Panc1 (cell line): ENCODE measurements at places on chromosomes 1 and 21.

GRCh38 chr1:156081917-156082308, 352 bp downstream of the MEX3A start:
- no peaks in the 10 kb centered on the region for H3K27me3 ChIP-seq
- no peaks in the 10 kb centered on the region; the same call in 1 of the 2 replicates for H3K36me3 ChIP-seq
- peaks cover 10% of the 10 kb centered on the region for H3K4me1 ChIP-seq
- peak overlapping the region; percentile 75 for H3K27ac ChIP-seq
- H3K4me3 ChIP-seq, result peak overlapping the region; percentile 66

GRCh38 chr21:42668298-42668992, 15.0 kb downstream of the PDE9A start:
- no peak for DNase-seq
- no peak overlapping the region for H3K4me3 ChIP-seq
- H3K27ac ChIP-seq, result no peak overlapping the region

- no peaks in the 10 kb centered on the region for H3K36me3 ChIP-seq
- H3K27ac ChIP-seq, result no peak overlapping the region
- no peaks in the 10 kb centered on the region for H3K27me3 ChIP-seq
- DNase-seq, result no peak
- no peak overlapping the region for H3K4me3 ChIP-seq
Measured at GRCh38 chr21:17422931-17423330, 89.9 kb upstream of the CXADR start.

DNA sequence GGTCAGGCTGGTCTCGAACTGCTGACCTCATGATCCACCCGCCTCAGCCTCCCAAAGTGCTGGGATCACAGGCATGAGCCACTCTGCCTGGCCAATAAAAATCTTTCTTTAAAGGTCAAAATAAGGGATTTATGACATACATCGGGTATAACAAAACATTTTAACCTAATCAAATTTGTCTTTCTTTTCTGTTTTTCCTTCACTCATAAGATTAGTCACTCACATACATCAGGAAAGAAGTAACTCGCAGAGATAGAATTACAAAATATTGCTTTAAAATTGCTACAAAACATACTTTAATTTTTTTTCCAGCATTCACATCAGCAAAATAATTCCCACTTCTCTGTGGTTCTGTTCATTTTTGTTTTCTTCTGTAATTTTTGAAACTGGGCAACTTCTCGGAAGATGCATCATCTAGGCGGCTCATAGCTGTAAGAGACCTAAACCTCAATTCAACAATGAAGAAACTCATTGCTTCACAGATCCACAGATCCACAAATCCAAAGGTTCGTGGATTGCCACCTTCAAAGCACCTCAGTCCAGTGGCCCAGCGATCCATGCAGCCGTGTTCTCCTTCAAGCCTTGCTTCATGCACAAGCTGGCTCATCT, 39.7 kb downstream of the NEK2 start:
- no peaks in the 10 kb centered on the region for H3K27me3 ChIP-seq
- no peaks in the 10 kb centered on the region for H3K36me3 ChIP-seq
- no peak for DNase-seq
- H3K4me1 ChIP-seq, result peaks cover 32% of the 10 kb centered on the region
- H3K27ac ChIP-seq, result 0 out of 2 replicates have a peak overlapping the region, but pooled peaks have one; percentile 42

GRCh38 chr1:19199969-19200604, 10.0 kb downstream of the UBR4 start:
- no peaks in the 10 kb centered on the region for H3K27me3 ChIP-seq
- peaks cover 8% of the 10 kb centered on the region for H3K4me1 ChIP-seq
- no peak overlapping the region for H3K27ac ChIP-seq
- H3K36me3 ChIP-seq, result peaks cover 26% of the 10 kb centered on the region

GRCh38 chr1:110383251-110383990, 7.4 kb downstream of the SLC16A4 start:
- H3K36me3 ChIP-seq, result no peaks in the 10 kb centered on the region
- H3K4me3 ChIP-seq, result no peak overlapping the region
- H3K27me3 ChIP-seq, result no peaks in the 10 kb centered on the region
- no peaks in the 10 kb centered on the region for H3K4me1 ChIP-seq

- no peaks in the 10 kb centered on the region for H3K27me3 ChIP-seq
- peaks cover 12% of the 10 kb centered on the region for H3K36me3 ChIP-seq
- H3K4me3 ChIP-seq, result peak overlapping the region; percentile 74
Measured at GRCh38 chr1:223714849-223715603, 2.7 kb downstream of the CAPN2 start.

GRCh38 chr1:220283625-220284024, 11.4 kb upstream of the RAB3GAP2 start:
- no peaks in the 10 kb centered on the region for H3K36me3 ChIP-seq
- no peak for DNase-seq
- peaks cover 23% of the 10 kb centered on the region for H3K27me3 ChIP-seq

DNA sequence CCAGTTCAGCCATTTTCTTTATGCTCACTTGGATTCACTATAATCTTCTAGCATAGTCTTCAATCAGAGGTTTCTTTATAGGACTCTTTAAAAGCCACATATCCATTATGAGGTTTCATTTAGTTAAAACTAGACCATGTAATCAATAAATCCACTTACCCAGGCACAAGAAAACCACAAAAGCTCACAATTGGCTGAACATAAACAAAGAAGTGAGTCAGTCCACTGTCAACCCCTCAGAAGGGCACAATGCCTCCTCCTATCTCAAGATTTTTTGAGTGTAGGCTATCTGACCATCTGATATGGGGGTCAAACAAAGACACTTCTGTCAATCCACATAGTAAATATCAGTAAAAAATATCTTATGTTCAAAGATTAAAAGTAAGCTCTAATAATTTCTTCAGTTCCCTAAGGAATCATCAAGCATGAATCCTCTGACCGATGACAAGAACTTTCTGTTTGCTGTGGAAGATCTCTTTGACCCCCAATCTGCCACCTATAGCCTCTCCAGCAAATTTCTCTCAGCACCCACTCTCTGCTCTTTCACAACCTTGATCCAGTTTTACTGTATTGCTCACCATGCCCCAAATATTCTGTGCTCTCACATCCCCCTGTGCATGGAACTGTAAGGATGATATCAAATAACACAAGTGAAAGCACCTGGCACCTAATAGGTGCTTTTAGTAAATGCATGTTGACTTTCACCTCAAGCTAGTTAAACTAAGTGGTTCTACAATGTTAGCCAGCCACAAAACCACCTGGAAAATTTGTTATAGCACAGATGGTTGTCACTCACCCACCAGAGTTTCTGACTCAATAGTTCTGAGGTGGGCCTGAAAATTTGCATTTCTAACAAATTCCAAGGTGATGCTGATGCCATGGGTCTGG, 16.7 kb downstream of the RAB3B start:
- no peaks in the 10 kb centered on the region for H3K27me3 ChIP-seq
- H3K36me3 ChIP-seq, result no peaks in the 10 kb centered on the region
- no peak for DNase-seq
- no peak overlapping the region for H3K27ac ChIP-seq

DNA sequence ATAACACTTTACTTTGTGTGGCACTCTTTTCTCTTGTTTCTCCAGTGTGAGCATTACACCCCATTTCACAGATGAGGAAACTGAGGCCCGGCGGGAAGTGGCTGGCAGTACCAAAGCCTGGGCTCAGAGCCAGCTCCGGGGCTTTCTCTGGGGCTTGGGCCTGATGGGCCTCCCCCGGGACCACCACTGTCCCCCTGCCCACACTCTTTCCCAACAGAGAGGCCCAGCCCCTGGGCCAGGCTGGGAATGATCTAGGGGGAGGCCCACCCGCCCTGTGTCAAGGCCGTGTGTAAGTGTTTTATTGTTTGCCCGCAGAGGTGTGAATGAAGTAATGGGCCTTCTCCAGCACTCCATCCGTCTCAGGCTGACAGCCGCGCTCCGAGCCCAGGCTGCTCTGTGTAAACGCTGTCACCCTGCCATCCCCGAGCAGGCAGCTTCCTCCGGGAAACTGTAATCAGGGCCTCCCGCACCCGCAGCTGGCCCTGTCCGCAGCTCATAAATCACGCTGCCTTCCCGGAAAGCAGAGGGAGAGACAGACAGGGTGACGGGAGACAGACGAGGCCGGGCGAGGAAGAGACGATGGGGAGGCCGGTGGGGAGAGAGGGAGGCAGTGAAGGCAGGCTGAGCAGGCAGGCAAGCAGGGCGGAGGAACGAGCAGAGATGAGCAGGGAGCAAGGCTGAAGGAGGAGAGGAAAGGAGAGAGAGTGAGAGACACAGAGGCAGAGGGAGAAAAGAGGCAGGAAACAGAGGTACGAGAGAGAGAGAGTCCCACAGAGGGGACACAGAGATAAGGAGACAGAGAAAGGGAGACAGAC, 109.7 kb upstream of the ZBTB40 start:
- no peak overlapping the region for H3K4me3 ChIP-seq
- DNase-seq, result no peak
- H3K4me1 ChIP-seq, result no peaks in the 10 kb centered on the region
- H3K27me3 ChIP-seq, result no peaks in the 10 kb centered on the region
- H3K36me3 ChIP-seq, result no peaks in the 10 kb centered on the region

DNA sequence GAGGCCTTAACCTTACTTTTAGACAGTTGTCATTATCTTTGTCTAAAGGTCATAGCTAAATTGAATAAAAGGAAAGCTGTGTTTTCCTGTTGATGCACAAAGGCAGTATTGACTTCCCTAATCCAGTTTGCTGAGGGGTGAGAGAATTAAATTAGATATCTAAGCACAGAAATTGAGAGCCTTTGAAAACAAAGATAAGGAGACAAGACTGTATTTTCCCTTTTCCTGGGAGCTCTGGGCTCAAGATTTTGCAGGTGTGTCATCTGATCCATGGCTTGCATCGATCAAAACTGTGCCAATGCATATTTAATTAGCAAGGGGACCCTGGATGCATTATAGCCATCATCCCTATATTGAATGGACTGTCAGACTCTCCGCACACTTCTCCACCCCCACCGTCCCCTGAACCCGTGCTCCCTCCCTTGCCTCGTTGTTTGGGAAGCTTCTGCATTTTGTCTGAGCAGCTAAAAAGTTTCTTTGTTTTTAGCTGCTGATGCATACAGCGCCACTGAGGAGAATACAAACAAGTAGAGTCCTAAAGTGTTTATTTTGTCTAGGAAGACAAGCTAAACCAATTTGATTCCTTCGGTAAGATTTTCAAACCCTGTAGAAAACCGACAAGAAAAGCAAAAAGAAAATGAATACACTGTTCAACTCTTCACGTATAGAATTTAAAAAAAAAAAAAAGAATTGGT, 186.3 kb downstream of the NFIA start:
- H3K36me3 ChIP-seq, result no peaks in the 10 kb centered on the region
- H3K27ac ChIP-seq, result no peak overlapping the region
- no peak for DNase-seq
- no peak overlapping the region for H3K4me3 ChIP-seq
- peaks cover 14% of the 10 kb centered on the region for H3K4me1 ChIP-seq

GRCh38 chr1:7919880-7920279, 20.8 kb downstream of the TNFRSF9 start:
- no peak overlapping the region for H3K27ac ChIP-seq
- no peaks in the 10 kb centered on the region for H3K36me3 ChIP-seq
- H3K27me3 ChIP-seq, result no peaks in the 10 kb centered on the region
- H3K4me3 ChIP-seq, result no peak overlapping the region
- DNase-seq, result no peak

DNA sequence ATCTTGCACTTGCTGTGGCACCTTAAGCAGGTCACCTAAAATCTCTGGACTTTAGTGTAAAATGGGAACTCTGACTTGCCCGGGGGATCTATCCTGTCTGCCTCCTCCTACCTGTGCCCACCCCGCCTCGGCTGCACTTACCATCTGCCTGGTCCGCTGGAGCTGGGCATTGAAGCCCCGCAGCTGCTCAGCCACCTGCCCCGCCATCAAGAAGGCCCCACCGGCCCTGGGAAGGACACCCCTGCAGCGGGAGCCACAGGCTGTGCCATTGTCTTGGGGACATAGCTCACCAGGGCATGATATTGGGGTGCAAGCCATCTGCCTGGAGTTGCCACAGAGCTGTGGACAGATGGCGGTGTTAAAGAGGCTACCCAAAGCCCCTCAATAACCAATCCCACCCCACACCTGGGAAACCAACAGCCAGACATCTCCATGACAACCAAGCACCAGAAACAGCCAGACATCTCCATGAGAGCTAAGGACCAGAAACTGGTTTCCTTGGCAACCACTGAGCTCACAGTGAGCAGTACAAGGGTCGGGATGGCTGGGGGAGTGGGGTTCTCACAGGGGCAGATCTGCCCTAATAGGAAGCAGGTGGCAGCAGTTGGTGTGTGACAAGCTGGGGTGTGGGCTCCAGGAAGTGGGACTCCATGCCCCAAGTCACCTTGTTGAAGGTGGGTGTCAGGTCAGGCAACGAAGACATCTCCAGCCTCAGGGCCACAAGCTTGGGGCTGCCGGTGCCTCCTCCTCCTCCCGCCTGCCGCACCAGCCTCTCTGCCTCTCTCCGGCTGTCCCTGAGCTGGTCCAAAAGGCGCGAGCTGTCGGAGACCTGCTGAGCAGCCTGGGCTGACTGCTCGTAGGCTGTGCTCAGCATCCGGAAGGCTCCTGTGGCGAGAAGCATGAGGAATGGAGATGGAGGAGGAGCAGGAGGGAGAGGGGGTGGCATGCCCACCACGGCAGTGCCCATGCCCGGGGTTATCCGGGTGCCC, 29.1 kb downstream of the LAMB3 start:
- H3K36me3 ChIP-seq, result no peaks in the 10 kb centered on the region
- no peaks in the 10 kb centered on the region for H3K27me3 ChIP-seq
- H3K27ac ChIP-seq, result no peak overlapping the region
- no peak overlapping the region for H3K4me3 ChIP-seq
- H3K4me1 ChIP-seq, result no peaks in the 10 kb centered on the region
- no peak for DNase-seq

DNA sequence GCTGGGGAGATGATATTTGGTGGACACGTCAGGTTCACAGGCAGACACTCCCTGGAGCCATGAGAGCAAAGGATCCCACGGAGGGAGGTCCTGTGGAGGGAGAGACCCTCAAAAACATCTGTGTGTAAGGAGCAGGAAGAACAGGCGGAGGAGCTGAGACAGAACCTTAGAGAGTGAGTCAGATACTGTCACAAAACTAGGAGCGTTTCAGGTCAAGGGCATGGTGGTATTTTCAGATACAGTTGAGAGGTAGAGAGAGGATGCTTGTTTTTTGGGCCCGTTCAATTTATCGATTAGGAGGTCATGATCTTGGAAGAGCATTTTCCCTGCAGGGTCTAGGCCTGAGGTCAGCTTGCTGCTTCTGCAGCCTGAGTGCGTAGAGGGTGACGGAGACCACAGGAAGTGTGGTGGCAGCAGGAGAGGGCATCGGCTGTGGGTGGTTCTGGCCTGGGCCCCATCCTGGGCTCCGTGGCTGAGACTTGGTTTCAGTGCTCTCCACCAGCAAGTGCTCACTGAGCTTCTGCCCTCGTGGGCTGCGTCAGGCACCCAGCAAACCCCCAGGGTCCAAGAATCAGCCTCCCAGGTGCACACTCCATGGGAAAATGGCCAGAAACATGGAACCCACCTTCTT, 39.9 kb downstream of the SPSB1 start:
- no peaks in the 10 kb centered on the region for H3K36me3 ChIP-seq
- DNase-seq, result no peak
- H3K4me3 ChIP-seq, result no peak overlapping the region

- DNase-seq, result no peak
- no peaks in the 10 kb centered on the region for H3K36me3 ChIP-seq
- H3K27ac ChIP-seq, result no peak overlapping the region
- no peaks in the 10 kb centered on the region for H3K4me1 ChIP-seq
Measured at GRCh38 chr21:18000981-18001686, 182.0 kb upstream of the C21orf91 start.
